ENCODE measurements at places on chromosomes 12 and 14. TPM values are rescaled to one million over a fixed set of nuclear protein-coding genes. Genes with fewer than 3 reads are reported as not detected.

Gene CYP46A1
- total RNA-seq, result 0.15 TPM

Gene FLRT2
- 35.6 TPM for total RNA-seq

Gene AACS
- 24.1 TPM for total RNA-seq

Gene PRIMA1
- total RNA-seq, result not detected

Gene EDDM3A
- total RNA-seq, result not detected

Gene OTX2
- total RNA-seq, result not detected

Gene FGF6
- total RNA-seq, result not detected

Gene DRAM1
- 44.2 TPM for total RNA-seq

Gene RASAL1
- not detected for total RNA-seq

Gene CLEC4A
- not detected for total RNA-seq

Gene ERBB3
- not detected for total RNA-seq

Measured in mammary microvascular endothelial cell (primary cell).